AG08396 (cell line): ENCODE measurements at places on chromosomes 6 and 20.

- peak; percentile 63 for DNase-seq
Measured at GRCh38 chr20:24160563-24161281, 172.1 kb upstream of the GGTLC1 start.

- no peak for DNase-seq
Measured at GRCh38 chr20:15061955-15062354, 724.5 kb upstream of the FLRT3 start.

GRCh38 chr6:46254946-46255345 is 84.2 kb upstream of the ENPP5 start:
- DNase-seq: no peak

DNA sequence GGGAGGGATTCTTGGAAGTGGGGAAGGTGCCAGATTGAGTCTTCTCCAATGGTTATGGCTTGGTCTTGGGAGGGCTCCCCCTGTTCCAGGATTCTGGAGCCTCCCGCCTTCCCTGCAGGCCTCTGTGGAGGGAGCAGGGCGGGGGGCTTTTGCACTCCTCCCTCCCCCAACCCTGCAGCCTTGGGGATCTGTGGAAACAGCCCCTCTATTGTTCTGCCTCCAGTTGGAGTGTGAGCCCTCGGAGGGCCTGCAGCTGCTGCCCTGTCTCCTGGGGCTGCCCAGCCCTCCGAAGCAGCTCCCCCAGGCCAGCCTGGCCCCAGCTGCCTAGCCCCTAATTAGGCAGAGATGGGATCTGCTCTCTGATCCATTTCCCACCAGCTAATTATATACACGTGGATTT is 14.7 kb downstream of the FAM110A start:
- no peak for DNase-seq

GRCh38 chr6:75266716-75267291 is 17.8 kb downstream of the TMEM30A start:
- no peak for DNase-seq

DNA sequence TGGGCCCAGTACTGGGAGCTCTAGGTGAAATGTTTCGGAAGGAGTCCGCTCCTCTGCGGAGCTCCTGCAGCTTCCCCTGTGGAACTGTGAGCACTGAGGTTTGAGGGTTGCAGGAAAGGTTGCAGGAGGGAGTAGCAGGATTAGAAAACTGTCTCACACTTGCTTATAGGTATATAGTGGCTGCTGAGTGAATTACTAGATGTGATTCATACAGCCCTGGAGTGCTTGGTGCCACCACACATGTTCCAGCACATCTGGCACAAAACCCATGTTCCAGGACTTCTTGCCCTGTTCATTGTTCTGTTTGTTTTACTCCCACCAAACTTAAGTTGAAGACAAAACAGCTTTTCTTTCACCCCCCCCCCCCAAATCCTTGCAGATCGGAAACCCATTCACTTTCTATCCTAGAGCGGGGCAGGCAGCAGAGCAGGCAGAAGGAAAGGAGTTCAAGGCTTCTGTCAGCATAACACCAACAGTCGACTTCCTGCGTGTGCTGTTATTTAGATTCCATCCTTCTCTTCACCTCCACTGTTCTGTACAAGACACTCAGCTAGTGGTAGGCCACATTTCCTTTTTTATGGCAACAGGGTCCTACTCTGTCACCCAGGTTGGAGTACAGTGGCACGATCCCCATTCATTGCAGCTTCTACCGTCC is 669 bp upstream of the PEX6 start:
- peak; percentile 57 for DNase-seq

DNA sequence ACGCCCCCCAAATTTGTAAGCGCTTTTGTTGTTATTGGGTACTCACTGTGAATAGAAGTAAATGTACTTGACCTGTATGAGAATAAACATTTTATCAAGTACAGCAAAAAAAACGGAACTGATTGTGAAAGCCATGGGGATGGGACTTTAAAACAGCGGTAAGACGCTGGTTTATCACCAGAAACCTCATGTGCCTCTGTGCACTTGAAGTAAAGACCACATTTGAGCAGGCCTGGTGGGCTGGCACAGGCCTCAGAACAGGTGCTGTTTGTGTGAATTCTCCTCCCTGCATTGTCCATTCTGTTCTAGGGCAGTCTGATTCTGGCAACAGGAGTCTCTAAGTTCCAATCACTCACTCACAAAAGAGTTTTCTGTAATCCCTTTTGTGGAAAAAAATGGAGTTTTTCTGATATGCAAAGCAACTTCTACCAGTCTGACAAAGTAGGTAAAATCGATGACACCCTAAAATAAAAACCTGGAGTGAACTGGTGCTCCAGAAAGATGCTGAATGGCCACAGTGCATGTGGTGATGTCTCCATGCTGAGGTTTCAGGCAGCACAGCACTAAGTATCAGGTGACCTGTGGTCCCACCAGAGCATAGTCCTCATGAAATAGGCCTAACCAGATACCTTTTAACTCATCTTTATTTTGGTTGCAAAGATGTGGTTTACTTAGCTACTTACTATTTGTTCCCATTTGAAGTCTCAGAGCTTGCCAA is 53.9 kb downstream of the STX7 start:
- DNase-seq: no peak

- no peak for DNase-seq
Measured at GRCh38 chr20:53445932-53446331, 147.7 kb downstream of the ZNF217 start.

DNA sequence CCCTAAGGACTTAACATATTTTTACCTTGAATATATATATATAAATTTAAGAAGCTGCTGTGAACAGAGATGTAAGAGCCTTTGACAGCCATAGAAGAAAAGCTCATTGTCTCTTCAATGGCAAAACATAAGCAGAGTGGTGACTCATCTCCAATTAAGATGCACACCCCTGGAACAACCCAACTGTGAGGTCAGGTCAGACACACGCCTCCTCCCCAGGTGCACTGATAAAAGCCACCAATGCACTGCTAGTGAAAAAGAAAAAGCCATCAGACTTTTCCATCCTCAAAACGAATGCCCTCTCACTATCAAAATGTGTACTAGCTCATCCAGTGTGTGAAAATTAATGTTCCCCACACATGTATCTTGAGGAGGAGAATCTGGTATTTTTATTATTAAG is 100.1 kb downstream of the SMLR1 start:
- no peak for DNase-seq

DNA sequence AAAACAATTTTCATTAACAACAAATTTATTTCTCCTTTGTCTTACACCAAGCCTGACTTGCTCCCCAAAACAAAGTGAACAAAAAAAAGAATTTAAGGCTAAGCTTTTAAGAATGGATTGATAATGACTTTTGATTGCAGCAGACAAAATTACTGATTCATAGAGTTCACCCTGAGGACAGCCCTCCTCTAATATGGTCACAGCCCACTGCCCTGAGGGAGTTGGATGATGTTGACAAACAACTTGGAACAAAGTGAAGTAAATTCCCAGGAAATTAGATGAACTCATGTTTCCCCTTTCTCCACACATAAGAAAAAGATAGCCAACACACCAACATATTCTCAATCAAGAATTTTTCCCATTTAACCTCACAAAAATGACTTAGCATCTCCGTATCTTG is 7.7 kb upstream of the ISM1 start:
- DNase-seq: no peak

GRCh38 chr6:154650351-154650750 is 82.9 kb upstream of the SCAF8 start:
- no peak for DNase-seq

DNA sequence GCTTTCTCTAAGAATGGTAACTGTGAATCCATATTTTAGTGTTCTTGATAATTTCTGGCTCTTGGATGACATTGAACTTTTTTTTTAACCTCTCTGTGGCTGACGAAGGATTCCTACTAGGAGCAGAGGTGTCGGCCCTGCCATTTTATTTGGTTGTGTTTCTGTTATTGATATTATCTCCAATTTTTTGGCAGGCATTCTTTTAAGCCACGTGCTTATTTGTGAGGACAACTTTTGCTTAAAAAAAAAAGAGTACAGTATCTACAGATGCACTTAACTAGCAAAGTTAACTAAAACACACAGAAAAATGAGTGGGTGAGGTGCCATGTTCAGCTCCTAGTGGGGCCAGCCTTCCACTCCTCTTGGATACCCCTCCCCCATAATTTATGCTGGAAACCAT is 1.1 kb downstream of the FANCE start:
- no peak for DNase-seq

DNA sequence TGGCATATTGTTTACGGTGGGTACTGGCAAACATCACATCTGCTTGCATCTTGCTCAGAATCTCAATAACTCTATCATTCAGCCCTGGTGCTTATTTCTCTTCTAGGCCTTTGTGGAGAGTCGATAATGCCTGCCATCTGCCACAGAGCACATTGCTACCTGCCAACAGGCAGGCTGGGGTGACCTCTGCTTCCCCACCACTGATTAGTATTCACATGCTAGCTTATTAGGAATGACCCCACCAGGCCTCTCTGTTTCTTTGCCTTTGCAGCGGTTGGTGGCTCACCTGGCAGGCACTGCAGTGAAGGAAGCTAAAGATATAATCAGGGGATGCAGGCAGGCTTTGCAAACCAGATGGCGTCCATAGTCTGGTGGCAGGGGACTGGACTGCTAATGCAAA is 154.5 kb downstream of the MMS22L start:
- DNase-seq: no peak

DNA sequence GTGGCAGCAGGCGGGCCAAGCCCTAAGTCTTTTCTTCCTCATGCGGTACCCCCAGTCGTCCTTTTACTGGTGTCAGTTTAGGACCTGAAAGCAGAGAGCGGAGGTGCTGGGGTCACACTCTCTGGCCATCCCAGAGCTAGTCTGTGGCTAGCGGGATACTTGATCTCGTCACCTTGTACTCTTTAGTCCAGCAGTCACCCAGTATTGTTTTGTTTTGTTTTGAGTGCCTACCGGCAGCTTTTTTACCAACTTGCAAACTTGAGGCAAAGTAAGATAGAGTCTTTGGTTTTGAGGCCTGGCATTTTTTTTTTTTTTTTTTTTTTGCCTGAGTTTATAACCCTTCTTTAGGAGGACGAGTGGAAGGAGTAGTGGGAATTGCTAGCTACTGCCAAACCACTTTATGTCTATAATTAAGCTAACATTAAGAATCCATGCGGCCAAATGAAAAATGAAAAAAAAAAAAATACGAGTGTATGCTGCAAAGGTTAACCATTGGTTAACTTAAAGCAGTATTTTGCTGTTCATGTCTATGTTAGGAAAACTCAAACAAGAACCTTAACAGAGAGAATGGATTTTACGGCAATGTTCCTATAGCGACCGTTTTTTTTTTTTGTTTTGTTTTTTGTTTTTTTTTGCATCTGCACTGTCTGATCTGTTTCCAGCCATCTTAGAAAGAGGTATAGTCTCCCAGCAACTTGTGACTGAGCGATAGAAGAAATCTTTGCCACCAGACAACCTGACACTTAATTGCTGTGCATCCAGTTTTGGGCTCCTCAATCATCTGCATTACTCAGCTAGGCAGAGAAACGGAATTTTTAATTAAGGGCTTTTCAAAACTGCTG is 56.9 kb downstream of the FAM217A start:
- no peak for DNase-seq

- no peak for DNase-seq
Measured at GRCh38 chr20:7195704-7196103, 428.2 kb downstream of the BMP2 start.

DNA sequence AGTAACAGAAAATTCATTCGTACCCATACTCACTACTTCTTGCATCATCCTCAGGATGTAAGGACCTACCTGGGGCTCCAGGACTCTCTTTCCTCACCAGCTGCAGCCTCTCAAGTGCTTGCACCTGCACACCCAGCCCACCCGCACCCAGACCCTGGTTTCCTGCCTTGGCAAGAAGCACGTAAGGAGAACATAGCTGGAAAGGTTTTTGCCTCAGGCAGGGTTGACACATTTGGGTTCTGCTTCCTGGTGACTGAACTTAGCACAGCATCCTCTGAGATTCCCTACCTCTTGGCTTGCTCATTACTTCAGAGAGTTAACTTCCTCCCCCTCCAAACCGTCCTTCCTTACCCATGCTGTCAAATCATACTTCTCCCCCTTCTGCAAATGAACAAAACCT is 556.9 kb downstream of the CD83 start:
- no peak for DNase-seq

GRCh38 chr20:57582029-57582378 is 21.1 kb downstream of the PCK1 start:
- DNase-seq: no peak

DNA sequence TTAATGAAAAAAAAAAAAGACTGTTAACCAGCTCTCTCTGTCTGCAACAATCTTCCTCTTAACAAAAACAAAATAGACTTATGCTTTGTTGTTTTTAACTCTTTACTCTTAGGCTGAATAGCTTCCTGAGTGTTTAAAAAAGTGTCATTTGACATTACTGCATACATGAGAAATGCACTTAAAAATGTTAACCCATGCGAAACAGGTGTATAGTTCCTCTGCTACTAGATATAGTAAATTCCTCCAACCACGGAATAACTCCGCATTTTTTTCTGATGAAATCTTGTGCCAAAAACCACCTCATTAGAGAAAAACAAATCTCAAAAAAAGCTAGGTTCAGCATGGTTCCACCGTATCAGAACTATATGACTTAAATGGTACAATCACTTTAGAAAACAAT is 426.0 kb downstream of the ADGRB3 start:
- DNase-seq: no peak

- DNase-seq: peak; percentile 43
Measured at GRCh38 chr6:154683756-154684523, 49.3 kb upstream of the SCAF8 start.

- DNase-seq: no peak
Measured at GRCh38 chr6:24426729-24427446, 24.2 kb downstream of the MRS2 start.

DNA sequence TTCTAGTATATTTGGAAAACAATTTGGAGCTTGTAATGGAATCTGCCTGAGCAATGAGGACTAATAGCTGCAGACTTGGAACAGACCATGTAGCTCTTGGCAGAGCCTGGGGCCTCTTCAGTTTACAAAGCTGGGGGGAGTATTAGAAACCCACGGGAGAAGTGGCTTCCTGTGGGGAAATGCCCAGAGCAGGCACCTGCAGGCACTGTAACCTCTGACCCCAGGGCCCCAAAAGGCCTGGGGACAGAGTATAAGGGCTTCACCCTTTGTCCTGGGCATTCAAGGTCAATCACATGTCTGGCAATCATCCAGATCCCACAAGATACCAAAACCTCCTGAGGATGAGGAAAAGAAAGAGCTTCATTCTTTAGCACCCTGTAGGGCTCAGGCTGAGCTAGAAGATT is 19.4 kb downstream of the PKIG start:
- peak; percentile 77 for DNase-seq

GRCh38 chr20:34045294-34045693 is 51.6 kb downstream of the RALY start:
- DNase-seq: no peak

- no peak for DNase-seq
Measured at GRCh38 chr20:20665606-20666332, 46.7 kb downstream of the RALGAPA2 start.

GRCh38 chr6:139713424-139713823 is 339.0 kb upstream of the CITED2 start:
- DNase-seq: no peak

GRCh38 chr20:60057123-60057865 is 99.1 kb downstream of the CDH26 start:
- DNase-seq: peak; percentile 70

- DNase-seq: no peak
Measured at GRCh38 chr6:35186571-35186970, 27.2 kb upstream of the SCUBE3 start.

- DNase-seq: no peak
Measured at GRCh38 chr6:104218116-104218515, 641.6 kb downstream of the HACE1 start.
